H4 (cell line): ENCODE measurements at places on chromosomes 4 and X. TPM values are rescaled to one million over a fixed set of nuclear protein-coding genes. Genes with fewer than 3 reads are reported as not detected.

GRCh38 chr4:139984471-139984870 lies 169.5 kb downstream of the MAML3 start:
- DNase-seq: no peak

DNA sequence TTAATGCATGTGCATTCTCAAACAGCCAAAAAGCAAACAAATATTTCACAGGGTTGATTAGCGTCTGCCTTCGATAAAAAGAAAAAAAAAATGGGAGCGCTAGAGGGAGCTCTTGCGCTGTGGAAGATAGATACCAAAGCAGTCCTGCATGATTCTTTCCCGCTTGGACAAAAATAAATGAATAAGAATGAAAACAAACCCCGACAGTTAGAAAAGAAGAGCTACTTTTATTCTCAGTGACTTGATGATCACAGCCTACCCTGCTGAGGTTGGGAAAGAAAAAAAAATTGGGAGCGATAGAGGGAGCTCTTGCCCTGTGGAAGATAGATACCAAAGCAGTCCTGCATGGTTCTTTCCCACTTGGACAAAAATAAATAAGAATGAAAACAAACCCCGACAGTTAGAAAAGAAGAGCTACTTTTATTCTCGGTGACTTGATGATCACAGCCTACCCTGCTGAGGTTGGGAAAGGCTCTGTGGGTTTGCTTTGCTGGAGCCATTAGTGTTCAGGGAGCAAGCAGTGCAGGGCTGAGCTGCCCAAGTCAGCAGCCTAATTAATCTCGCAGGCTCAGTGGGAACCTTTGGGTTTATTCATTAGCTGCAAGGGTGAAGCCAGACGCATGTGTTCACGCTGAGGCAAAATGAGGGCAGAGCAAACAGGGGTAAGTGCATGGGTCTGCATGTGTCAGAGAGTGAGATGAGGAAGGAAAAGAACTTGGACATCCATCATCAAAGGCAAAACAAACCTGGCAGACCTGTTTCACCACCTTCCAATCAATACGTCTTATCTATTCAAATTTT lies 249.3 kb upstream of the PRKX start:
- DNase-seq: peak; percentile 15

DNA sequence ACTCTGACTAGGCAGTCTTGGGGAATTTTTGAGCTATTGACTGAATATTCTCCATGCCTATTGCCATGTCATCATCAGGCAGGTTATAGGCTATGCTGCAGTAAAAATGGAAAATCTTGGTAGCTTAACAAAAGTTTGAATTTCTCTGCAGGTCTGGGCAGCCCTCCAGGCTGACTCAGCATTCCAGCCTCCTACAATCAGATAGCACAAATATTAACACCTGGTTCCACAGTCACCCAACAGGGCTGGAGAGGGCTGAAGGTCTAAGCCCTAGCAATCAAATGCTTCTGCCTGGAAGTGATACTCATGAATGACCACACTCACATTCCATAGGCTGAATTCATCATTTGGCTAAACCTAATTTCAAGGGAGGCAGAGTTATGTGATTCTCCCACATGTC lies 9.6 kb upstream of the PPP3CA start:
- DNase-seq: peak; percentile 87

GRCh38 chr4:73505567-73505966 lies 24.0 kb downstream of the AFM start:
- no peak for DNase-seq

DNA sequence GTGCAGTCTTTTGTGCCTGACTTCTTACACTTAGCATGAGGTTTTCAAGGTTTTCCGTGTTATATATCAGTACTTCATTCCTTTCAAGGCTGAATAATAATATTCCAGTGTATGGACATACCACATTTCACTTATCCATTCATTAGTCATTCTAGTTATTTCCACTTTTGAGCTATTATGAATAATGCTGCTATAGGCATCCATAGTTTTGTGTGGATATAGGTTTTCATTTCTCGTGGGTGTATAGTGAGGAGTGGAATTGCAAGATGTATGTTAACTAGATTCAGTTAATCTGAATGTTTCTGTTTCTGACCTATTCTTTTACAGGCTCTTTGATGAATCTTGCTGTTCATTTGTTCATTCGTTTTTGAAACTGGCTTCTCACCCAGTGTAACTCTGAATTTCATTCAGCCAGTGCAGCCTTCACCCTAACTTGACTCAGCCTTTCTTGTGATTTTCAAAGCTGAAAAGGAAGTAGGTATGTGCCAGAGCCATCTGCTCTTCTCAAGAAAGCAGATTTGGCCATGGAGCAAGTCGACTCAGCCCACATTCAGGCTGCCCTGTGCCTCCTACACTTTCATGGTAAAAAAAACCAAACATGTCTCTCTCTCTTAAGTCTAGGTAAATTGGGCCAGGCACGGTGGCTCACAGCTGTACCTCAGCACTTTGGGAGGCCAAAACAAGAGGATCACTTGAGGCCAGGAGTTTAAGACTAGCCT lies 56.3 kb upstream of the NOCT start:
- no peak for DNase-seq

DNA sequence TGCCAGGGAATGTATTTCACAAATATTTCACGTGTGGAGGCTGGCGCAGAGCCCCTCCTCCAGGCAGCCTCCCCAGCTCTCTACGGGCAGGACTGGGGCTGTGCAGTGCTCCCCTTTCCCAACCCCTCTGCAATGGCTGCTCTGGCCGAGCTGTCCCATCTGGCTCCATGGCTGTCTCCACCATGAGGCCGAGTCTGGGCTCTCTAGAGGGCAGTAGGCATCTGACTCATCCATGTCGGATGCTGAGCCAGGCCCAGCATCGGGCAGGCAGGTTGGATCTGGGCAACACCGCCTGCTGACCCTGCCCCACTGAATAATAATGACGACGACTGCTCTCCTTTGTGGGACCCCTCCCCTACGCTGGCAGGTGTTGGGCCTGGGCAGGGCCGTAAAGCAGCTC lies 11.0 kb upstream of the SH3TC1 start:
- DNase-seq: peak; percentile 41

DNA sequence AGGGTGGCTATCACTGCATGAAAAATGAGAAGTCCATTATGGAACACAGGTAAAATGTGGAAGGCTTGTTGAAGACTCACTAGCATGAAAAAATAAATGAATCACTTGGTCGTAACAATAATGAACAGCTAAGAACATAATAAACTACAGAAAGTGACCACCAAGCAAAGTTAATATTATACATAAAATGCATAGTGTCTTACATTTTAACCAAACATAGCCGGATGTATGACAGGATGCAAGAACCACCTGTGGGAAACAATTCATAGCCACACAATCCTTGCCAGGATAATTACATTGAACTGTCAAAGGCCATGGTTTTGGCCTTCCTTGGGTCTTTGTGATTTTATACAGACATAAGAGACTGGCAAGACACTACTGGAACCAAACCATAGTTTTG lies 81.9 kb upstream of the ATXN3L start:
- no peak for DNase-seq

GRCh38 chrX:128408842-128409241 lies 356.6 kb upstream of the ACTRT1 start:
- DNase-seq: no peak

- no peak for DNase-seq
Measured at GRCh38 chr4:173807347-173807746, 277.3 kb upstream of the HAND2 start.

GRCh38 chr4:142960126-142960525 lies 114.0 kb upstream of the INPP4B start:
- no peak for DNase-seq

GRCh38 chr4:52638717-52639116 lies 20.4 kb downstream of the USP46 start:
- DNase-seq: no peak

- DNase-seq: no peak
Measured at GRCh38 chr4:177285953-177286352, 23.7 kb upstream of the NEIL3 start.

- DNase-seq: peak; percentile 44
Measured at GRCh38 chr4:153153339-153153871, 50.8 kb upstream of the TRIM2 start.

DNA sequence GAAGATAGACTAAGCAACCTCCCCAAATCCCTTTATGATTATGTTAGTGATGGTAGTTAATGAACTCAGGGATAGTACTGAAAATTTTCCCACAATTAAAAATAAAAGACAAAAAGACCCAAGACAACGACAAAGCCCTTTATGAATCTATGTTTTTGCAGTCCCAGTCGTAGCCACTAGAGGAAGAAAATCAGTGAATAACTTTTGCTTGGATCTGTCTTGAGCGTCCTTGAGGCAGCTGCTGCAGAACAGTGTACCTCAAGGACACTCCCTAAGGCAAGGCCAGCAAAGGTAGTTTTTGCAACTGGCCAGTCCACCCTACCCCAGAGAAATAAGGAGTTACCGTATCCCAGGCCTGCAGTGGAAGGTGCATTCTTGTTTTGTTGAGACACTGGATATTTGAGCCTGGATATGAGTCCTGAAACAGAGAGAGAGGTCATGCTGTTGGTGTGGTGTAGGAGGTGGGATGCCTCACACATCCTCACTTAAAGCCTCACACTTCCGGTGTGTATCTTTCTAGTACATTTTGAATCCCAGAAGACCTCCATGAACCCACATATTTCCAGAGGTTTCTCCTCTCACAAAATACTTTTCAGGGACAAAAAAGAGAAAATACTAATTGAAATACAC lies 8.7 kb upstream of the TIMM8A start:
- DNase-seq: no peak

DNA sequence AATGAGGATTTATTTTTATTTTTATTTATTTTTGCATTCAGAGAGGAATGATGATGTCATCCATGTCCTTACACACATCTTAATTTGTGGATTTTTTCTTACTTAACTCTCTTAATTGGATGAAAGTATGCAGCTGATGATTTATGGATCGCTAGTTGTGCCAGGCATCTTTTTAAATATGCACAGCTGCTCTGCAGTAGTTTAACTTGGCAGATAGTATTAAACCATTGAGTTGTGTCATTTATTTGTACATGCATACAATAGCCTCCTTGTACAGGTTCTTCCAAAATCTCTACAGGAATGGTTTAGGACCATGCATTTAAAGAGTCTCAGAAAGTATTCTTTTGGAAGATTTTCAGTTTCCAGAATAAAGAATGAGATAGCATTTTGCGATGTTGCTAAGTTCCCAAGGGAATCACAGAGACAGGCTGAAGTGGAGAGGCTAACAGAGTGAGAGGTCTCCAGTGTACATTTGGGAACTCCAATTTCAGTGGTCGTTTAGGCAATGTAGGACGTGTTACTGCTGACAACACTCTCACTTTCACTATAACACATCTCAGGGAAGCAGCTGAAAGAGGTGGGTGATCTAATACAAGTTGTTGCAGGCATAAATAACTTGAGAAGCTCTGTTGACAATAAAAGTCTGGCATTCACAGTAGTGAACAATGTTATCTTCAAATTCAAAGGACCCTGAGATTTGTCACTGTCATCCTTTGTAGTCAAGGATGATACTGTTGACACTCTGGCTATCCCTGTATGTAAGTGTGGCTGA lies 49.9 kb upstream of the SCRG1 start:
- no peak for DNase-seq

DNA sequence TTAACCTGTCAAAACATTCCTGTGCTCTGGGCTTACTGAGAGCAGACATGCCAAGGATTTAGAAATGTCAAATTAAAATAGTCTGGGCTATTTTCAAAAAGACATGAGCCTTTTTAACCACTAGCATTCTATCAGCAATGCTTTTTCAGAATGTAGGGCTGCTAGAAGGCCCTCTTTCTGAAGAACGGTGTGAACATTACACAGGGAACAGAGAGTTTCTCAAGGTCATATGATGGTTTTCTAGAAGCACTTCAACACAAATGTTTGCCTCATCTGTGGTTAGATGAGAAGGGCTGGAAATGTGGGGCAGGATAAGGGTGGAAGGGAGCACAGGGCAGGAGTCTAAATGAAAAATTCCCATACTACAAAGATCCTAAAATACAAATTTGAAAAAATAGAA lies 39.3 kb downstream of the GRIA3 start:
- DNase-seq: no peak

GRCh38 chr4:101953949-101954348 lies 163.4 kb downstream of the BANK1 start:
- peak; percentile 63 for DNase-seq

DNA sequence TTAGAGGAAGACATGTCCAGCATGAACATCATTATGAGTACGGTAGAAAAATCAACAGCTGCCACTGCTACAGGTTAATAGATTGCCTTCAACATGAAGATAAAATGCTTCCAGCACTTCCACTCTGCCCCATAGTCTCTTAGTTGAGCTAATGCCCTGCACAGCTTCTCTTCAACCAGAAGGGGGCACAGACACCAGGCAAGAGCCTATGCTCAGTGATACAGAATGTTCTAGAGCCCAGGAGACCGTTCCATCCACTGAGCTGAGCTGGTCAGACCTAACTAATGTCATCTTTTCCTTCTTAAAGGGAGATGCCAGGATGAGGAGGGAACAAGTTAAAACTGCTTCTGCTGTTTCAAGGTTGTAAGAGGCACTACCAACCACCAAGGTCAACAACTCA lies 42.2 kb downstream of the SMIM10L2A start:
- peak; percentile 6 for DNase-seq

DNA sequence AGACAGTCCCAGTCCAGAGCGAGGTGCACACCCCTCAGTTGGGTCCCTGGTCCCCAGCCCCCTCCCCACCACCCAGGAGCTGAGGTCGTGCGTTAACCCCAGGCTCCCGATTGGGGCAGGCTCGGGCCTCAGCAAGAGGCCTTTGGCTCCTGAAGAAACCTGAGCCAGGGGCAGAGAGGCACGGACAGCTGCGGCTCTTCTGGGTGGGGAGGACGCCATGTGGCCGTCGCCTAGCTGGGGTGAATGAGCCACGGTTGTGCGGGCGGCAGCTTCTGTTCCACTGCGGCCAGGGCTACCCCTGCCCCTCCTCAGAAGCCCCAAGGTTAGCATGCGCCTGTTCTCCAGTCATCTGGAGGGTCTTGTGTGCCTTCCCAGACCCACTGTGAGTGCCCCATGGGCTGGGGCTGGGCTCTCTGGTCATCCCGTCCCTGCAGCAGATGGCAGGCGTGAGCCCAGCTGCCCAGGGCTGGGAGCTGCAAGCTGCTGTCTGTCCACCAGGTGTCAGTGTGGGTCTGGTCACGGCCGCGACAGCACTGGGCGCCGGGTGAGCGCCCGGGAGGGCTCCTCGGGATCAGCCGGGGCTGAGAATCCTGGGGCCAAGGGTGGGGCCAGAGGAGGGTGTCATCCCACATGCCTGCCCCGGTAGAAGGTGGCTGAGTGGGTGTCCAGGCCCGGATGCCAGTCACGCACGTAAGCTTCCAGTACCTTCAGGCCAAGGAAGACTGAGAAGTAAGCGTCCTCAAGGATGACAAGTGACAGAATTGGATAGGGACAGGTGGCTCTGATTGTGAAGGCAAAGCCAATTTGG lies 21.9 kb downstream of the ATP2B3 start:
- DNase-seq: peak; percentile 56

GRCh38 chr4:47120783-47121182 lies 89.4 kb downstream of the GABRB1 start:
- DNase-seq: no peak

The DRD5 gene
- total RNA-seq: not detected in 2 replicates

The STAP1 gene
- total RNA-seq: not detected in 2 replicates

The RADX gene
- total RNA-seq: 10.8 and 15.8 TPM in 2 replicates

The TEX13C gene
- 0.08 and 0.14 TPM in 2 replicates for total RNA-seq

The DIAPH2 gene
- 4.1 and 6.3 TPM in 2 replicates for total RNA-seq

The SPANXN4 gene
- total RNA-seq: not detected in 2 replicates

The CYSLTR1 gene
- 0.04 TPM in 1 of 2 replicates, not detected in the other for total RNA-seq

The MAGEB10 gene
- total RNA-seq: not detected in 2 replicates

The DTHD1 gene
- not detected in 2 replicates for total RNA-seq

The ETFDH gene
- 18.5 and 18.7 TPM in 2 replicates for total RNA-seq

The USP17L29 gene
- not detected in 2 replicates for total RNA-seq

The SPARCL1 gene
- 0.12 TPM in 1 of 2 replicates, not detected in the other for total RNA-seq

The PAK3 gene
- 0.56 and 0.68 TPM in 2 replicates for total RNA-seq

The ALB gene
- not detected in 2 replicates for total RNA-seq

The ZNF711 gene
- 5.0 and 7.2 TPM in 2 replicates for total RNA-seq

The PTTG2 gene
- not detected in 2 replicates for total RNA-seq

The TREX2 gene
- total RNA-seq: 1.2 TPM in 1 of 2 replicates, not detected in the other
